Astrocyte of the hippocampus (primary cell): ENCODE measurements at places on chromosomes 3 and 15.

- DNase-seq = peak; percentile 80
These were observed 29.5 kb downstream of the GALNT15 start for GRCh38 chr3:16203671-16204629.

- no peak for DNase-seq
These were observed 8.1 kb upstream of the APOD start for GRCh38 chr3:195591852-195592251.

- no peak for DNase-seq
These were observed 4.8 kb downstream of the IQSEC1 start for GRCh38 chr3:13068269-13069010.

GRCh38 chr3:79490165-79491028, 277.4 kb downstream of the ROBO1 start:
- DNase-seq = peak; percentile 97

DNA sequence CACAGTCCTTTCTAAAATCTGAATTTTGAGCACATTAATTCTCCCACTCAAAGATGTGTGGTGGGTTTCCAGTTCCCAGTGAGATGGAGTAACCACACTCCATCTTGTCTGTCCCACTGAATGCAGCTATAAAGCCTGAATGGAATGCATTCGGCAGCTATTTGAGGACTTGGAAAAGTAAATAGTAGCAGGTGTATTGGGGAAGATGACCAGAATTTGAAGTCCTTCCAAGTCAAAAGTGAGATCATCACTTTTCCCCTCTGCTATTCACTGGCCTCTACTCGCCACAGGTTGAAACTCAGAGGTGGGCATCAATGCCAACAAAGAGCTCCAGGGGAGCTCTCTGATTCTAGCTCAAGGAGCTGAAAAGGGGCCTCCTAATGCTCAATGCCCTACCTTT, 8.1 kb upstream of the GNB5 start:
- DNase-seq = no peak

GRCh38 chr3:123869165-123869564, 15.0 kb downstream of the MYLK start:
- DNase-seq = peak; percentile 24

GRCh38 chr3:121626495-121626894, 33.3 kb downstream of the FBXO40 start:
- DNase-seq = no peak

GRCh38 chr3:9295007-9295406, 45.6 kb upstream of the SRGAP3 start:
- no peak for DNase-seq
